ENCODE measurements at places on chromosomes 1 and 21.
A peak's percentile ranks its signal among the peaks of the same experiment; 100 is the strongest.

GRCh38 chr21:45849651-45850050 is 131.9 kb upstream of the COL6A1 start:
- no peak for DNase-seq

DNA sequence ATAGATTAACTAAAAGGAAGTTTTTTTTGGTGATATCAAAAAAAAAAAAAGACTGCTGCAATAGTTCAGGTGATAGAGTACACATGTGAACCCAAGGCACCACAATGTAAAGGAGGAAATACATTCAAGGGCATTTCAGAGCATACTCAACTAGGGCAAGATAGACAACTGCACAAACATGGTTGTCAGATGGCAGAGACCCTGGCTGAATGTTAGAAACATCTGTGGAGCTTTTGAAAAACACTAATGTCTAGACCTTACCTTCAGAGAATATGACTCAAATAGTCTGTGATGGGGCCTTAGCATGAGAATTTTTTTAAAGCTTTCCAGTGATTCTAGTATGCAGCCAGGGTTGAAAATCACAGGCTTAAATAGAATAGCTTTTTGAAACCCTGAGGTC is 173.6 kb downstream of the VAV3 start:
- no peak for DNase-seq

DNA sequence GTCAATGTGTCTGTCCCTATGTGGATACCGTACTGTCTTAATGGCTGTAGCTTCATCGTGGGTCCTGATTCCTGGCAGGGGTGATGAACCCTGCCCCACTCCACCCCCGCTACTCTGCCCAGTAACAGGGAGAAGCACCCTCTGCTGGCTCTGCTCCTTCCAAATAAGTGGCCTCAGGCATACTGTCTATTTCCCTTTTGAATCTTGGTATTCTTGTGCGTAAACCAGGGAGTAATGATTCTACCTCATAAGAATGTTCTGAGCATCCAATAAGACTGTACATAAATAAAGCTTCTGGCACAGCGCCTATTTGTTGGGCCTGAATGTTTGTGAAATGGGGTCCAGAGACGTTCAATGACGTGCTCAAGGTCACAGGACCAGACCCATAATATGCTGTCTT is 35.2 kb upstream of the CTPS1 start:
- no peak for DNase-seq

DNA sequence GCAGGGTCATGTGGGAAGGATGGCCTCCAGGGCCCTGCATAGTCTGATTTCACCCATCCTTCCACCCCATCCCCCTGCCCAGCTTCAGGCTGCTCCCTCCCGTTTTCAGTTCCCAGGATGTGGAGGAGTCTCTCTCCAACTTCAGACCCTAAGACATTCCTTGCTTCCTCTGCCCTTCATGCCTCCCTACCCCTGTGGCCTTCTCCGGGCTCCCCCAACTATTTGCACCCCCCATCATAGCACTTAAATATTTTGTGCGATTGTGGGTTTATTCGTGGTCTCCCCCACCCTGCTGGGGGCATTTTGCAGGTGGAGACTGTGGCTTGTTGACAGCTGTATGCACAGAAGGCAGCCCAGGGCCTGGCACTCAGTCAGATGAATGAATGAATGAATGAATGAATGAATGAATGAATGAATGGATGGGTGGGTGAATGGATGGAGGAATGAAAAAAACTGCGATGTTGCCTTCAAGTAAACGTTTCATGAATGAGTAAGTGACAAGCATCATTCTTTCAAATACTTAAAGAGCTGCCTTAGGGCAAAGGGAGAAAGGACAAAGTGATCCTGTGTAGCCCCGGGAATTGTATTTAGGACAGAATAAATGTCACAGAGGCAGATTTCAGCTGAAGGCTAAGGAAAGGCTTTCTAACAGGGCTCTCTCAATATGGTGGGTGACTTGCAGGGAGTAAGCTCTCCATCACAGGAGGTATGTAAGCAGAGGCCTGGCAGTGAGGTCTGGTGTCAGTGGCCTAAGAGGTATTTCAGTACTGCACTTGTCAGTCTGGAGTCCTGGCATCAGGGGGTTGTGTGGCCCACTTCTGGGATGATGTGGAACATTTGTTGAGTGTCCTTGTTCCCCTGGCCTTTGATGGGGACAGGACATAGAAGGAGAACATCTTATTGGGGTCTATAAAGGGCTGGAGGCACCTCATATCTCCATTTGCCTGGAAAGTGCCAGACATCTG is 156.4 kb downstream of the PTPRU start:
- DNase-seq: no peak

GRCh38 chr1:200034761-200035396 is 7.4 kb downstream of the NR5A2 start:
- no peak for DNase-seq

DNA sequence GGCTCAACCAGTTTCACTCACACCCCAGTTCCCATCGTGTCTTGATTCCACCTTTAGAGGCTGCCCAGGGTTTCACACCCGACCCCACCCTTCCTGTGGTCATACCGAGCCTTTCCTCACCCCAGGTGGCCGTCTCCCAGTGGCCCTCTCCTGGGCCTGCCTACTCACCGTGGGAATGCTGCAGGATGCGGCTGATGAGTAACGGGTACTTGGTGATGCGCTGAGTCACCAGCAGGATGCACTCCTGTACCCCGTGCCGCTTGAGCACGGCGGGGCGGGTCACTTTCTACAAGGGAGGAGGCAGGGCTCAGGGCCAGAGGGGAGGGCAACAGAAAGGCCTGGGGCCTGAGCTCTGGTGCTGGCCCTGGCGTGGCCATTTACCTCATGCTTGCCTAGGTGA is 16.4 kb downstream of the ARHGEF2 start:
- DNase-seq: peak; percentile 23

DNA sequence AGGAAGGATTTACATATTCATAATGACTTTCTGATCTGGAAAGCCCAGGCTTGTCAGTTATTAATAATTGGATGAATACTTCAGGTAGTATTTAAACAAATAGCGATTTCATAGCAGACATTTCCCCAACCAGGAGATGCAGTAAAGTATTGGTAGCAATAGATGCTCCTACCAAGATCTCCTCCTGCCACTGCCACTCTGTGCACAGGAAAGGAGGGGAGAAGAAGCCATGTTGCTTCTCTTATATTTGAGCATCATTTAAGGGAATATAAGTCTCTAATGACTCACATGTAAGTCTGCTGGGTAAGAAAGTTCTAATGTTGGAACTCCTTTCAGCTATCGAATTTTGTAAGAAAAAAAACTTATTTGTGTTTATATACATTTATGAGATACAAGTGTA is 420 bp upstream of the IFI16 start:
- DNase-seq: no peak

DNA sequence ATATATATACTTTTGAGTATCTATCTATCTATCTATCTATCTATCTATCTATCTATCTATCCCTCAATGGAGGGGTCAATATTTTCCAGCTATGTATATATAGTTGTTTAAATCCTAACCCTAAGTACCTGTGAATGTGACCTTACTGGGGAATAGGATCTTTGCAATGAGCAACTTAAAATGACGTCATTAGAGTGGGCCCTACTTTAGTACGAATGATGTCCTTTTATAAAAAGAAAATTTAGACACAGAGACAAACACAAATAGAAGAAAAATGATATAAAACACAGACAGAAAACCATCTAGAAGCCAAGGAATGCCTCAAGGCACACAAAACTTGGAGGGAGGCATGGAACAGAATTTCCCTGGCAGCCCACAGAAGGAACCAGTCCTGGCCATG is 2283.7 kb downstream of the NCAM2 start:
- no peak for DNase-seq

GRCh38 chr1:167612587-167613385 is 17.2 kb upstream of the RCSD1 start:
- no peak for DNase-seq

DNA sequence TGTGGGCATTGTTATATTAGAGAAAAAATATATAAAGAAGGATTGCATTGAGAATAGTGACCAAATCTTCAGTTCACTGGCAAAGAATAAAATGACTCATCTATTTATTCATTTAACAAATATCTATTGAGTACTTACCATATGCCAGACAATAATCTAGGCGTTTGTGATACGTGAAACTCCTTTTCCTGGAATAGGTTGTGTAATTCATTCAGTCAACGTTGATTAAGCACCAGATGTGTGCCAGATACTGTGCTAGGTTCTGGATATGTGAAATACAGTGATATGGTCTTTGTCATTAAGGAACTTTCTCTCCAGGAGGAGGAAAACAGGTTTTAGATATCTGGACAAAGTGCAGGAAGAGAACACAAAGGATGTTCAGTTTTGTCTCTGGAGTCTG is 344.5 kb downstream of the RWDD3 start:
- no peak for DNase-seq

Data from stimulated activated CD4-positive, alpha-beta T cell treated with anti-CD3 and anti-CD28 coated beads, Interleukin-2, amount 100 ng/mL, for 24 hours (primary cell).